ENCODE measurements at places on chromosomes 16 and 17.

DNA sequence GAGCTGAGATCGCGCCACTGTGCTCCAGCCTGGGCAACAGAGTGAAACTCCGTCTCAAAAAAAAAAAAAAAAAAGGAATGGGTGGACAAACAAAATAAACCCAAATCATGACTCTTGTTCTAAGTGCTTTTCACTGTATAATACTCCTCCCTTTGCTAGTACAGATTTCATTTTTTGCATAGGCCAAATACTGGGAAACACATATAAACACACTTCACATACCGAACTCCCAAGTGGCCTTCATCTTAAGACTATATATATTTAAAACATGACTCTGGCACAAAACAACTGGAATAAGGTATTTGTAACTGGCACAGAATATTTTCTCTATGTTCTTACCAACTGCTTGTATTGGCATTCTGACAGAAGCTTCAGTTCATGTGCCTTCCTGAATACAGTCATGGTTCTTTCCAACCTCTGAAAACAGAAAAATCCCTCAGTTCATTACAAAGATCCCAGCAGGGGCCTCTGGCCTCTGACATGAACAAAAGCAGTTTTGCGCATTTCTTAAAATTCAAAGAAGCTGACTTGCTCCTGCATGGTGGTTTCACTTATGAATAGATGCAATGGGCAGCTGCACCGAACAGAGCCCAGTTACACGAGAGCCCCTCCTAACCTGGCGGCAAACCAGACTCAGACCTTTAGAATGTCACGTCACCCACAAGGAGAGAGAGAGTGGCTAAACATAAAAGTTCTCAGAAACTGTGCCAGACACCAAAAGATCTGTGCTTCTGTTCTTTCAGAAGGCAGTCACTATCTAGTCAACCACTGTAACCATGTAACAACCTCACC is 19.1 kb upstream of the COPRS start:
- DNase-seq, result no peak

DNA sequence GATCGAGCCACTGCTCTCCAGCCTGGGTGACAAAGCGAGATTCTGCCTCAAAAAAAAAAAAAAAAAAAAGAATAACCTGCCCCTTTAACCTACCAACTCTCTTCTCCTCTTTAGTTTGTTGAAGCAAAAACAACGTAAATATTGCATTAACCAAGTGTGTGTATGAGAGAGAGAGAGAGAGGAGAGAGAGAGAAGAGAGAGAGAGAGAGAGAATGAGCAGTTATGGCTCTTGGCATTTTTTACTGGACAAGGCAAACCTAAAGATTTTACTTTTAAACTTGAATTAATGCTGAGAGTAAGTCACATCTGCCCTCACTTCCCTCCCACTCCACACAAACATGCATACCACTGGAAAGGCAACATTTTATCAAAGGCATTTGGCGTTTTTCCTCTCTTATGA is 3.0 kb upstream of the SLFN5 start:
- DNase-seq, result no peak

DNA sequence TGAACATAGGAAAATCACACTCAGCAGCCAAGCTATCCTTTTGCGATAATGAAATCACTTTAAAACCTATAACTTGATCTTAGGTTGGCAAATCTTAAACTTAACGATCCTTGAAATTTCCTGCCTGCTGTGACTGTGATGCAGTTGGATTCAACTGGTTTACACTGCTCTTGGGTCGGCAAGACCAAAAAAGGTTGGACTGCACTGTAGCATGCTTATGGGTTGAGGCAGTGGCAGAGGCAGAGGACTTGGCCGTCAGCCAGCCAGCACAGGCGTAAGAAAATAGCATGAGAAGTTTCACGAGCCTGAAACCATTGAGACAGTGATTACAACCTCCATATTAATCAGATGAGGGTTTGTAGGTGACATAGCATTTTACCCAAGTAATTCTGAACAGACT is 21.4 kb downstream of the WSB1 start:
- DNase-seq, result no peak

DNA sequence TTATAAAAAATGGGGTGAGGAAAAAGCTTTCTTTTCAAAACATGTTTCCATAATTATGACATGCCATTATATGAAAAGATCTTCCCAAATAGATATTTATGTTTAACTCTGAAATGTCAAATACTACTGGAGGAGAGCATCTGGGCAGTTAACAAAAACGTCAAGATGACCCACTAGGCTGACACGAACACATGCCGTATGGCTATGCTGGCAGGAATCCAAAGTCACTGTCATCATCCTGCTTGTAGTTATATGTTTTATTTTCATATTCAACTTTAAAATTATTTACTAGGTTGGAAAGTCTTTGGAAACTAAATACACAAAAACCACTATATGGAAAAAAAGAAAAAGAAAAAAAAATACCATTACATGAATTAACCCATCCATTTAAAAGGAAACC is 27.3 kb downstream of the ANKFY1 start:
- no peak for DNase-seq

- DNase-seq, result no peak
Measured at GRCh38 chr17:71057938-71058337, 888.6 kb downstream of the KCNJ2 start.

DNA sequence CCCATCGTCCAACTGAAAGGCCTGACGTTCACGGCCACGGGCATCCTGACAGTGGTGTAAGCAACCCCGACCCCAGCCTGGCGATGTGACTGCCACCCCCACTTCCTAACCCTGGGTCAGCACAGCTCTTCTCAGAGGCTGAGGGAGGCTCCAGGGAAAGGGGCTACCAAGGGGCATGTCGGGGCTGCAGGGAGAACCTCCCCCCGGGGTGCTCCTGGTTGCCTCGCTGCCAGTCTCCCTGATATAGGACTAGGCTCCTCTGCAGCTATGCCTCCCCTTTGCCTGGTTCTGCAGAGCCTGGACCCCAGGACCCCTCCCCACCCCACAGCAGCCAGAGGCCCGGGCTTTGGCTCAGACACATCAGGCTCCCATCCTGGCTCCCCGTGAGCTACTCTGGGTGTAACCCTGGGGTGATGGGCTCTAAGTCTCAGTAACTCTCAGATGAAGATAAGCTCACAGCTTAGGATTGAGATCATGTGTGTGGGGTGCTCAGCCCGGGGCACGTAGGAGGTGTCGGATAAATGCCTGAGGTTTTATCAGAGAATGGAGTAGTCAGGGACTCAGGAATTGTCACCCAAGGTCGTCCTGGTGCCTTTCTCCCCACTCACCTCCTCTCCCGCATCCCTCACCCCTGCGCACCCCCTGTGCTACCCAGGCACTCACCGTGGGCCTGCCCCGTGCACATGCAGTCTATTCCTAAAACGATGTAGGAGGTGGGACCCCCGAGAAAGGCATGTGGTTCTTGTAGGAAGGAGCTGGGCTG is 10.6 kb downstream of the ITGAD start:
- no peak for DNase-seq

DNA sequence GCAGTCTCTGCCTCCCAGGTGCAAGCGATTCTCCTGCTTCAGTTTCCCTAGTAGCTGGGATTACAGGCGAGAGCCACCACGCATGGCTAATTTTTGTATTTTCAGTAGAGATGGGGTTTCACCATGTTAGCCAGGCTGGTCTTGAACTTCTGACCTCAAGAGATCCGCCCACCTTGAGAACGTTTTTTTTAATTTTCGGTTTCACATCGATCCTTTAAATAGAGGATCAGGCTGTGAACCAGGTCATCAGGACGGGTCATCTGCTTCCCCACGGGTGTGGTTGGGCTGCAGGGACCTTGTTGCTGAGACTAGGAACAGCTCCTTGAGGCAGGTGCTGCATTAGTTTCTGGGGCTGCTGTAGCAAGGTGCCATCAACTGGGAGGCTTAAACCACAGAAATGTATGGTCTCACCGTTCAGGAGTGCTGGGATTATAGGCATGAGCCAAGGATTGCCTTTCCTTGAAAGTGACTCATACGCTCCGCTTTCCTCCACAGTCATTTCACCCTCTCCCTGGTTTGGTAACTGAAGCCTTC is 7.9 kb upstream of the NAGPA start:
- DNase-seq, result no peak

- DNase-seq, result peak; percentile 36
Measured at GRCh38 chr16:48536614-48537200, 73.3 kb downstream of the N4BP1 start.

GRCh38 chr16:68644715-68645493 is at the start of gene CDH3:
Gene CDH3, plus strand, starts transcription at chr16:68645310. Its CDS starts 70 bp downstream, at chr16:68645380.
- DNase-seq, result peak; percentile 83

DNA sequence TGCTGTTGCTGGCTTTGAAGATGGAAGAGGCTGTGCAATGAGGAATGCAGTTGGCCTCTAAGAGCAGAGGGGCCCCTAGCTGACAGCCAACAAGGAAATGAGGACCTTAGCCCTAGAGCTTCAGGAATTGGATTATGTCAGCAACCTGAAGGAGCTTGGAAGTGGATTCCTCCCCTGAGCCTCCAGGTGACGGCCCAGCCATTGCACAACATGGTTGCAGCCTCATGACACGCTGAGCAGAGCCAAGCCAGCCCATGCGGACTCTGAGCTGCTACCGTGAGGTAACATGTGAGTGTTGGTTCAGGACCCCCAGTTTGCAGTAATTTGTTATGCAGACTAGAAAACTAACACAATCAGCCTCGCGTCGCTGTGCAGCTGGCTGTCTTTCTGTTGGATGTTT is 20.2 kb downstream of the CCDC42 start:
- DNase-seq, result no peak

- no peak for DNase-seq
Measured at GRCh38 chr17:28042721-28043291, 329 bp downstream of the NLK start.

DNA sequence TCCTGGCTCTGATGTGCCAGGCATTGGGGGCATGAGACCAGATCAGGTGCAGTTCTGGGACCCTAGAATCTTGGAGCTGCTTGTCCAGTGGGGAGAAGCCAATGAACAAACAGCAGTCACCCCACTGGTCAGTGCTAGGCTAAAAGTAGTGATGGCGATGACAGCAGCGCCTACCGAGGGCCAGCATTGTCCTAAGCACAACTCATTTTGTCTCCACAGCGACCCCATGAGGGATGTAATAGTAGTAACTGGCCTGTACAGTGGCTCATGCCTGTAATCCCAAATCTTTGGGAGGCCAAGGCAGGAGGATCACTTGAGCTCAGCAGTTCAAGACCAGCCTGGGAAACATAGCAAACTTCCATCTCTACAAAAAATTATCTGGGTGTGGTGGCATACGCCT is 6.2 kb downstream of the SMCR8 start:
- DNase-seq, result no peak

- no peak for DNase-seq
Measured at GRCh38 chr16:67190448-67191399, 788 bp upstream of the EXOC3L1 start.

DNA sequence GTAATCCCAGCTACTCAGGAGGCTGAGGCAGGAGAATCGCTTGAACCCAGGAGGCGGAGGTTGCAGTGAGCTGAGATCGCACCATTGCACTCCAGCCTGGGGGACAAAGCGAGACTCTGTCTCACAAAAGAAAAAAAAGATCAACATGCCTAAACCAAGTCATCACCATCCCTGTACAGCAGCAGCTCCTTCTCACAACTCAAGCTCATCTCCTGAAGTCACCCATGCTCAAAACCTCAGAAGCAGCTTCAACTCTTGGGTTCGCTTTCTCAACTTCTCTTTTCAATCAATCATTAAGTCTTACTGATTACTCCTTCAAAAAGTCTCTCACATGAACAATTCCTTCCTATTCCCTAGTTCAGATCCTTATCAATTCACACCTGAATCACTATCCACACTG is 31.3 kb downstream of the PHLPP2 start:
- no peak for DNase-seq

DNA sequence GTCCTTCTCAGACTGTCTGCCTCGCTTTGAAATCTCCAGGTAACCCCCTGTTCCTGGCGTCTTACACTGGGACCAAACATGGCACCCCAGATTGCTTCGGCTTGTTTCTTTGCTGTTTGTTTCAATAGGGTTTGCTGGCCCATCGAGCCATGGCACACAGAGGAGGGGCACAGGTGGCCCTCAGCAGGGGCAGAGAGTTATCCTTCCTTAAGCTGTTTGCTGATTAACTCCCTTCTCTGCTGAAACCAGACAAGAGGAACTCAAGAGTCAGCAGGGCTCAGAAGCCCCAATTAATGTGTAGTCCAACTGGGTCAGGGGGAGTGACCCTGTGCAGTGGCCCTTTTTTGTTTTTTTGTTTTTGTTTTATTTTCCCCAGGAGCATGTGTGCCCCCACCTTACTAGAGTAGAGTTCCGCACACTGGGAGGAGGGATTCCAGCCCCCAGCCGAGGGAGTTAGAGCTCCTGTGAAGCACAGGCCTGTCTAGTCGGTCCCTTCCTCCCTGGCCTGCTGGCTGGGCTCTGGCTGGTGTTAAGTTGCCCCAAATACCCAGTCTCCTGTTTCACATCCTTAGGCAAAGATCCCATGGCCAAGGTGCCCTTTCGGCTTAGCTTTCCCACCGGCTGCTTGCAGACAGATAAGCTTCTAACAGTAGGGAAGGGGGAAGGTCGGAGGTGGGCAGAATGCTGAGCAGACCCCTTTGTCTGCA is 39.3 kb downstream of the YPEL2 start:
- DNase-seq, result no peak

Data from KBM-7 (cell line).